DMS 273 treated with DMSO at 0.1 percent for 48 hours (cell line): ENCODE measurements at places on chromosomes 13 and 19.

GRCh38 chr19:38387550-38388348 is at the start of gene GGN:
GGN (minus strand) TSS chr19:38388034; CDS start chr19:38387261, 773 bp downstream.
- peak; percentile 62 for DNase-seq

GRCh38 chr19:6533746-6534418 is 3.1 kb downstream of the TNFSF9 start:
- DNase-seq: no peak

GRCh38 chr13:96200810-96201209 is 110.9 kb downstream of the HS6ST3 start:
- DNase-seq: peak; percentile 2

- no peak for DNase-seq
These were observed 19.5 kb downstream of the NOVA2 start for GRCh38 chr19:45954156-45954555.

DNA sequence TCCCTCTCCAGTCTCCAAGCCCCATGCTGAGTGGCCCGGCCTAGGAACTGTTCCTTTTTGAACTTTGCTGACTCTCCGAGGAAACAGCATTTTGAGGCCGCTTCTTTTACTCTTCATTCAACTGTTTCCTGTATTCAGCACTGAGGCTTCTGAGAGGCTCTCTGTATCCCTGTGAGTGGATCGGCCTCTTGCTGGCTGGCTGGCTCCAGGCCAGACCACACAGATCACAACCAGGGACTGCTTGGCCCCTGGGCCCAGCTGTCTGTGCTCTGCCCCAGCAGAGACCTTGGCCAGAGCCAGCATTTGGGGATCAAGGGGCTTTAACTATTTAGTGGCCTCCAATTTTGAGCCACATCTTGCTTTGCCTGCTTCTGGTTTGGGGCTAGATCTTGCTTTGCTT is 75.6 kb upstream of the KL start:
- DNase-seq: peak; percentile 4

DNA sequence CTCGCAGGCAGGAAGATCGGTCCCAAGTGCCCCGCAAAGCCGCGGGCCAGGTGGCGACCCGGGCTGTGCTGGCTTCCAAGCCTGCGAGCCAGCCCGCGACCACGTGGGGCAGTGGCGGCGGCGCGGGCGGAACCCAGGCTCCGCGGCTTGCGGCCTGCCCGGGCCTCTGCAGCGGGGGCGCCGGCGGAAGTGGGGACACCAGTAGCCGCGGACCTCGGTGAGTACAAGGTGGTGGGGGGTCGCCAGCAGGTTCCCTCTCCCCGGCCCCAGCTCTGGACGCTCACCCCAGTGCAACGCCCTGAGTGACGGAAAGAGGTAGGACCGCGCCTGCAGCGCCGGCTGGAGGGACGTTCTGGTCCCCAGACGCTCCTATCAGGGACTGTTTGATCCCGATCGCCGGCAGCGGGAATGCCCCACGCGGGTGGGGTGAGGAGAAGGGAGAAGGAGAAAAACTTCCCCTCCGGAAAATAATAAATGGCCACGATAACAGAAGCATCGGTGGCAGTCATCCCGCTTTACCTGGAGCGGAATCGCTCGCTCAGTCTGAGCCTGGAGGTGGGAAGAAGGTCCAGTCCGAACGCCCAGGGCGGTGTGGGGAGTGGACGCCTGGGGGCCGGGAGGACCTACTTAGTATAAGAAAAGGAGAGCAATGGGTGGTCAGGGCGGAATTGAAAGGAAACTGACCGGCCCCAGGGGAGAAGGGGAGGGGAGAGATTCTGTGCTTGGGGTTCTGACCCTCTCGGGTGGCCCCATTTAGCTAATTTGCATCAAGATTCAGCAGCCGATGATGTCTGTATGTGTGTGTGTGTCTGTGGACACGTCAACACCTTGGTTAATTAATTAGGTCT is at the start of gene GEMIN7:
GEMIN7 (plus strand) TSS at position 198 of the 848 bp plus-strand sequence. CDS start 10,855 bp downstream, outside the sequence.
- DNase-seq: peak; percentile 43

GRCh38 chr13:30154531-30154930 is 152.8 kb downstream of the KATNAL1 start:
- DNase-seq: no peak

- DNase-seq: no peak
These were observed 1741.5 kb downstream of the PCDH9 start for GRCh38 chr13:65488606-65489005.

DNA sequence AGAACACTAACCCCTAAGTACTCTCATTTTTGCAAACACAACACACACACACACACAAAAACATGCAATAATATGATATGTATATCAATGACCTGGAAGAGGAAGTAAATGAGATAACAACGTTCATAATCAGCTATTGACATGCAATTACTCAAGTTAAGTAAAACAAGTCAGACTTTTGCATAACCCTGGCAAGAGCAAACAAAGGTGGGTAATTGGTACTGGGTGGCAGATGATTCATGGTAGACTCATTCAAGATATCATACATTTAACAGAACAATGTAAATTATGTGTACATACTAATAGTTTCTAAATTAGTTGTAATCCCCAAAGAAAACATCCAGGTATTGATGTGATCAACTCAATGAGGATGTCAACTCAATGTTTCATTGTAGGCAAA is 508.8 kb downstream of the DACH1 start:
- DNase-seq: no peak

GRCh38 chr13:102128216-102128810 is 273.5 kb downstream of the FGF14 start:
- no peak for DNase-seq

GRCh38 chr19:48879025-48879637 is 6.9 kb downstream of the PPP1R15A start:
- DNase-seq: no peak

- DNase-seq: peak; percentile 86
These were observed 23.3 kb downstream of the PBX4 start for GRCh38 chr19:19595171-19595701.

DNA sequence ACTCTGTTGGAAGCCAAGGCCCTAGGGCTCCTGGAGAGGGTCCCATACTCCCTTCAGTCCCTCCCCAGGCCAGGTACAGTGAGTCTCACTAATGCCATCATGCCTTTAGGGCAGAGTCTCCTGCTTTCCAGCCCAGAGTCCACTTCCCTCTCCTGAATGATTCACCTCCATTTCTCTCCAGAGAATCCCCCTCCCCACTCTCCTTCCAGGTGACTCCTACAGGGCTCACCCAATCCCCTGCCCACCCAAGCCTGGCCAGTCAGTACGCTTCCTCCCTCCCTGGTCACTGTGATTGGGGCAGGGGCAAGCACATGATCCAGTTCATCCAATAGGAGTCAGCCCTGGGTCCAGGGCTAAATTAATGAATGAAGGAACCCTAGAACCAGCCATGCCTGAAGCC is 35.0 kb upstream of the PNMA8B start:
- no peak for DNase-seq

DNA sequence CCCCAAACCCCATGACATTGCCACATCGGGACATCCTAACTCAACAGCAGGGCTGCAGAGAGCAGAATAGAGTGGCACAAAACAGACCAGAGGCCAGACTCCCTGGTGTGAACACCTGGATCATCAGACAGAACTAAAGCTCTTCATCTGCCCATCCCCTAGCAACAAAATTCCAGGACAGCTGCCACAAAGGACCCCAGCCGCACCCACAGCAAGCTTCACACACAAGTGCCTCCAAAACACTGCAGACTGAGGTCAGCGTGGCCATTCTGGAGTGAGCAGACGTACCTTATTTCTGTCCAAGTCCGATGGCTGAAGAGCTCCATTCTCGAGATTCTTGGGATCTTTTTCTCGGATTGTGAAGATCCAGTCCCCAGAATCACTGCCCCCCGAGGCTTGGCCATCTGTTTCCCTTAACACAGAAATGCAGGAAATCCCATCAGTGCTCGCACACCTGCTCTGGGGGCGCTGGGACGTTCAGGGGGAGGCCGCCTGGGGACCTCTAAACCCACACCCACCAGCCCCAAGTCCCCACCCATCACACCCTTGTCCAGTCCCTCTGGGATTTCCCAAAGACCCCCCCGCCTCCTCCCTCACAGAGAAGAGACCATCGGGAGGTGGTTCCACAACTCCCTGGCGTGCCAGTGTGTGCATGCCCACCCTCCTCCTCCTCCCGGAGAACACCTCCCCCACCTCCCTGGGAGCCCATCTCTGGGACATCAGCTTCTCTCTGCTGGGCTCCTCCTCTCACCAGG is 115.2 kb downstream of the STK24 start:
- no peak for DNase-seq

GRCh38 chr19:7641290-7642276 is 4.7 kb downstream of the STXBP2 start:
- no peak for DNase-seq

- no peak for DNase-seq
These were observed 83.5 kb upstream of the DOCK9 start for GRCh38 chr13:99061411-99061810.

- DNase-seq: no peak
These were observed 265.9 kb downstream of the TBC1D4 start for GRCh38 chr13:75216038-75216437.

DNA sequence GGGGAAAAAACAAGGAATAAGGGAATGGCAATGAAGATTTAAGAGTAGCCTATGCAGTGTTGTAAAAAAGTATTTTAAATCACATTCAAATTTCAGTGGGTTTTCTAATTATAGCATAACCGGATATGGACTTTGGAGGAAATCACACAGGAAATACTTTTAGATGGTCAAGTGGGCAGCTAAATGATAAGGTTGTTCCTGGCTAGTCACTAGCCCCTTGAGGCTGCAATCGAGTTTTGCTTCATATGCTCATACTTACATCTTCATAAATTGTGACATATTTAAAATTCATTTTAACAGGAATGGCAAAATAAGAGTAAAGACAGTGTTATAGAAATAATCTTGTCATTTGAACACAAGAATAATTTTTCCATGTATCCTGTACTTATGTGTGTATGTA is 88.9 kb downstream of the WDFY2 start:
- no peak for DNase-seq
